ENCODE measurements at places on chromosomes 3 and 15.

GRCh38 chr3:148203297-148204010 is 494.2 kb upstream of the AGTR1 start:
- DNase-seq = no peak

DNA sequence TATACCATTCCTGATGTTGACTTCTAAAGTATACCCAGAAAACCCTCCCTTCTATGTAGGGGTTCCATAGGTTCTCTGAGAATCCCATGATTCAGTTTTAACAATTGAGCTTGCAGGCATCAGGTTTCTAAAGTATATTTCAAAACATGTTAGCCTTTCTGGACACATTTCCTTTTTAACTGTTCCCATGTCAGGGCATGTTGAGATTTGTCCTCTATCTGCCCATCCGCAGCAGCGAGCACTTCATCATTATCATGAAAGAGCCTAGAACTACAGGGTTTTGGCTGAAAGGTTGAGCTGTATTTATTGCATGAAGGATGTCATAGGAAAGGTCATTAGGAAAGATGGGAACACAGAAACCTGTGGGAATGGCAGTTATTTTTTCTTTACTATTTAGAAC is 201.1 kb upstream of the BHLHE40 start:
- DNase-seq = no peak

GRCh38 chr15:42788725-42789124 is 51.8 kb upstream of the CDAN1 start:
- DNase-seq = no peak

DNA sequence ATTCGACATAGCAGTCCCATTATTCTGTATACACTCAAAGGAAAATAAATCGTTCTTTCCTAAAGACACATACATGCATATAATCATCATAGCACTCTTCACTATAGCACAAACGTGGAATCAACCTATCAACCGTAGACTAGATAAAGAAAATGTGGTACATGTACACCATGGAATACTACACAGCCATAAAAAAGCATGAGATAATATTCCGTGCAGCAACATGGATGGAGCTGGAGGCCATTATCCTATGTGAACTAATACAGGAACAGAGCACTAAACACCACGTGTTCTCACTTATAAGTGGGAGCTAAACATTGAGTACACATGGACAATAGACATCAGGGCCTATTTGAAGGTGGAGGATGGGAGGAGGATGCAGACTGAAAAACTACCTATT is 12.1 kb upstream of the MAP3K13 start:
- no peak for DNase-seq

DNA sequence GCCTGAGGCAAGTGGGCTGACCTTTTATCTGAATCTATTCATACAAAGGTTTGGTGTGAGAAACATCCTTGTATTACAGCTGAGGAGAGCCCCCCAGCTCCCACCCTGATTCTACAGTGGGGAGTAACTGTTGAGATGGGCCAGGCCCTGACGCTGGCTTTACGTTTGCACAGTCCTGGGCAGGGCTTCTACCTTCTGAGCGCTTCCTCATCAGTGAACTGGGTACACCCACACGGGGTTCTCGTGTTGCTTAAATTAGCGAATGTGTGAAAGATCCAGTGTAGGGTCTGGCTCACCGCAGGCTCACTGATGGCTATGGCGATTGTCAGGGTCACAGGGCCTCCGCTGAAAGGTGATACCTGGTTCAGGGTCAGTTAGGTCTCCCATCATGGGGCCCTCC is 7.3 kb upstream of the GHRL start:
- DNase-seq = no peak

DNA sequence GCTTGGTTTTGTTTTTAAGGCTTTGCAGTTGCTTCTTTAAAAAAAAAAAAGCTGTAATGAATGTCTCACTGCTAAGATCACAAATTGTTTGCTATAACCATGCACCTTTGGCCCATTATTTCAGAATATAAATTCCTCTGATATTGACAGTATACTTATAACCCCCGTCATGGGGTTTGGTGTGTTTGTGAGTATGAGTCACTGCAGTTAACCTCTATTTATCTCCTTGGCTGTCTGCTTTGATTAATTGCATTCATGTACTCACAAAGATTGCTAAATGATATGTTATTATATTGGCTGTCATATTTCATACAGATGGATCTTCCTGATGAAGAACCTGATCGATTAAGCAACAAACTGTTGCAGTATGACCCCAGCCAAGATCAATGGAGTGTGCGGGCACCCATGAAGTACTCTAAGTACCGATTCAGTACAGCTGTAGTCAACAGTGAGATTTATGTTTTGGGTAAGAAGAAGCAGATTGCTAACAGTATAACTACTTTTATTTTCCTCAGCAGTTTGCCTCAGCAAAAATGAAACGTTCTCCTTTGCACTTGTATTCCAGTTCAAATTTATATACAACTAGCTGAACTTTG is 14.9 kb downstream of the KBTBD12 start:
- no peak for DNase-seq
